GM06990 (cell line): ENCODE measurements at places on chromosomes 1 and 21.

DNA sequence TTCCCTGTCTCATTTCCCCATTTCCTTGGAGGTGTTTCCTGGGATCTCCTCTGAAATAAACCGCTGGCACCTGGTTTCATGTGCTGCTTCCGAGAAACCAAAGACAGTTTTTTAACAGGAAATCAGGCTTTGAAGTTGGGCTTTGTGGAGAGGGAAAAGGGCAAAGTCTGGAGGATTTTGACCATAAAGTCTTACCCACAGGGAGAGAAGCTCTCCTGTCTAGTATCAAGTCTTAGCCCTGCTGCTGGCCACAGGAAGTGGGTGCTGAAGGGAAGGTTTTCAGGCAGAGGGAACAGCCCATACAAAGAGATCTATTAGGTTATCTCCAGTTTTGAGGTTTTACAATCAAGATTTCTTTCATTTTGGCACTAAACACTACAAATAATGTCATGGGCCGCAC, 29.3 kb downstream of the SLC5A9 start:
- DNase-seq: no peak

GRCh38 chr1:35885961-35886558, 3.1 kb downstream of the AGO1 start:
- no peak for DNase-seq

GRCh38 chr1:114206392-114206791, 52.7 kb upstream of the SYT6 start:
- DNase-seq: no peak

GRCh38 chr1:243850202-243850451, at the start of gene AKT3:
Gene AKT3 (minus strand): TSS chr1:243850243. CDS start chr1:243843170, 7,073 bp downstream.
- no peak for DNase-seq

DNA sequence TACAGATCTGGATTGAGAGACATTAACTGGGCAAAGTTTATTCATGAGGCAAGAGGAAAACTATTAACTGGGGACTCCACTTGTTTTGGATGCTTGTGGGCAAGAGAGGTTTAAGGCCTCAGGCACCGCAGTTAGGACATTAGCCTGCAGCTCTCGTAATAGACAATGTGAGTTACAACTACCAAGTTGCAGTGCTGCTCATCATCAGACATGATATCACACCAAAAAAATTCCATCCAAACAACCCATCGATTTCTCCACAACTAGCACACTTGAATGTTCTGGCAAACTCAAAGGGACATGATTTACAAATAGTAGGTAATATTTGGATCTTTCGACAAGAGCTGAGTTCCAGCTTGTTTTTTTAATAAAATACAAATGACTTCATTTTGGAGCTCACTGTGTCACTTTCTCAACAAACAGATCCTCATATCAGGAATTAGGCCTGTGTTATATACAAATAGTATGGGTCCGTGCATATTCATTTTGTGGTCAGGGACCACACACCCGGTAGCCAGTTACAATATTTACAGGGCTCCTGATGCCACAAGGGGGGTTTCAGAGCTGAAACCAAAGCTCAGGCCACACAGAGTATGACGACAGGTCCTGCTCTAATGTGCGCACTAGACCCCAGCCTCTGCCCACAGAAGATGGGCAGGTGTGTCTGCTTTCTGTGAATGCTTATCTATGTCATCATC, 128.0 kb downstream of the TGFBR3 start:
- DNase-seq: no peak

GRCh38 chr1:153906396-153906795, 16.4 kb downstream of the GATAD2B start:
- no peak for DNase-seq

DNA sequence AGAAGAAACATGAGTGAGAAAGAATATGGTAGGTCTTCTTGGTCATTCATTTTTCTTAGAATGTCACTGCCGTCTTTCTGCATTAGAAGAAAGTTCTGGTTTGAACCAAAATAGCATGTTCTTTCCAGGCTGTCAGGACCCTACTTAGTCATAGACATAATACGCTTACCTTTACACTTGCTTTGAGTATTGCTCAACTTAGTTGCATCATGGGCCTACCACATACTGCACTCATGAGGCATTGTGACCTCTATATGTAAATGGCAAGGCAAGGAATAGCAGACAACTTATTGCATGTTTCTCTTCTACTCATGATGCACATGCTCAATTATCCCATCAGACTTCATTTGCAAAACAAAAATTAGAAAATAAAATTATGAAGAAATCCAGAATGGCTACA, 415.0 kb downstream of the HLX start:
- no peak for DNase-seq

DNA sequence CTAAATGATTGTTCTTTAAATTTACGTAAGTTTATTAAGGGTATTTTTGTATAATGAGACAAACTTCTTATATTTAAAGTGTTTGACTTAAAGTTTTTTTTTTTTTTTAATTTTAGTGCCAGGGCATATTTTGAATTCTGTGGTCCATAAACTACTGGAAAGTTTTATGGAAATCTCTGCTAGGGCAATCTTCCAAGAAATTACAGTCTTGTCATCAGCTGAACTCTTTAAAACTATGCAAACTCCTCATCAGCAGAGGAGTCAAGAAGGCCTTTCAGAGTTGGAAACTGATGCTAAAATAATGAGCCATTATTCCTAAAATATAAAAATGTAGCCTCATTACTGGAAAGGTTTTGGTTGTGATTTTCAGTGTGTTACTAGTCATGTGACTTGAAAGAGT, 1201.9 kb downstream of the BRINP3 start:
- no peak for DNase-seq

DNA sequence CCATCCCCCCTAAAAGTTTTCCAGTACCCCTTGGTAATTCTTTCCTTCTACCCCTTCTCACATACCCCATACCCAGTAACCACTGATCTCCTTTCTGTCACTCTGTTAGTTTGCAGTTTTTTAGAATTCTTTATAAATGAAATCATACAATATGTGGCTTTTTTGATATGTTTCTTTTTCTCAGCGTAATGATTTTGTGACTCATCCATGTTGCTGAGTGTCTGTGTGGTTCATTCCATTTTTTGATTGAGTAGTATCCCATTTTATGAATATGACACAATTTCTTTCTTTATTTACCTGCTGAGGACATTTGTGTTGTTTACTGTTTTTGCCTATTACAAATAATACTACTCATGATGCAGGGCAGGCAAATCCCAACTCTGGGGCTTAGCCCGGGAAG, 1605.3 kb downstream of the BRINP3 start:
- DNase-seq: no peak

GRCh38 chr1:183433703-183434102, 15.5 kb upstream of the NMNAT2 start:
- DNase-seq: no peak

GRCh38 chr1:80966266-80966665, 834.5 kb upstream of the ADGRL2 start:
- DNase-seq: no peak

DNA sequence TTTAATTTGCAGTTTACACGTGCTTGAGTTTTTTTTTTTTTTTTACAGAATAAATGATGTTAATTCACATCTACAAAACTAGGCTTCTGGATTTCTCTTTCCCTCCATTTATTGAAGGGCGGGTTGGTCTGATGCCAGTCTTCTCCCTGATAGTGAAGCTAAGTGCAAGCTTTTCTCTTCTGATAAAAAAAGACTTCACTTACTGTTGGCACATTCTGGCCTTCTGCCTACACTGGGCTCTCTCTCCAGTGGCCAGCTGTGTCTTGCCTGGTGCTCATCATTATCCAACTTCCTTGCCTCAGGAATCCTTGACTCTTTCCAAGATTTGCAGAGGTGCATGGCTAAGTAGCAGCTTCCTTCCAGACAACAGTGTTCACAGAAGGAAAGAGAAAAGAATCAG, 7.6 kb upstream of the RAP1A start:
- no peak for DNase-seq

- DNase-seq: no peak
Measured at GRCh38 chr1:228394571-228395394, 11.9 kb downstream of the TRIM11 start.

DNA sequence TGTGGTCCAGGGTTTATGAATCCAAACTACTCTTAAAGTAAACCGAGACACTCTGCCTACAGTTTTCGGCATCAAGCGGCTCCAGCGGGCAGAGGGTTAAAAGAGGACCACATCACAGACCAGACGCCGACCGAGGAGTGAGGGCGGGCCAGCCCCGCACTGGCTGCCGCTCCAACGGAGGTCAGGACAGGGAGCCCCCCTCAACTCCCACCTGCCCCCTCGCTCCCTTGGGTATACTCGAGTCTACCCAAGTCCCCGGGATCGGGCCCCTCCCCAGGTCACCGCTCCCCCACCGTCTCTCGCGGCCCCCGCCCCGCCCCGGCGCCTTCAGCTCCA, 312 bp downstream of the ARNT start:
- no peak for DNase-seq

GRCh38 chr1:106952776-106953175, 103.7 kb upstream of the PRMT6 start:
- DNase-seq: no peak

DNA sequence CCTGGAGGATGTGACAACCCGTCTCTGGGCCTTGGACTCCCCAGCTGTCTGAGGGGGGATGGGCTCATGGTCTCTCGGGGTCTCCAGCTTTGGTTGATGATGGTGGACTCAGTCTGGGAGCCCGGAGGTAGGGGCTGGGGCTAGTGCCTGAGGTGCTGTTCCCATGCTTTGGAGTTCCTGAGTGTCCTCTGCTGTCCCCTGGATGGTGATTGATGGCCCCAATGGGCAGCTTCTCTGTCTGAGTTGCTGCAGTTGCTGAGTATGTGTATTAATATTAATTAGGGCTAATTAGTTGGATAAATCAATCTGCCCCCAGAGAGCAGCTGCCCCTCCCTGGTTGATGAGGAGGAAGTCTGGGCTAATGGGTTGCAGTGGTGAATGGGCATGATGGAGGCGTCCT, 30.6 kb downstream of the FAAH start:
- no peak for DNase-seq

GRCh38 chr1:206486995-206487788, 16.9 kb downstream of the IKBKE start:
- no peak for DNase-seq

DNA sequence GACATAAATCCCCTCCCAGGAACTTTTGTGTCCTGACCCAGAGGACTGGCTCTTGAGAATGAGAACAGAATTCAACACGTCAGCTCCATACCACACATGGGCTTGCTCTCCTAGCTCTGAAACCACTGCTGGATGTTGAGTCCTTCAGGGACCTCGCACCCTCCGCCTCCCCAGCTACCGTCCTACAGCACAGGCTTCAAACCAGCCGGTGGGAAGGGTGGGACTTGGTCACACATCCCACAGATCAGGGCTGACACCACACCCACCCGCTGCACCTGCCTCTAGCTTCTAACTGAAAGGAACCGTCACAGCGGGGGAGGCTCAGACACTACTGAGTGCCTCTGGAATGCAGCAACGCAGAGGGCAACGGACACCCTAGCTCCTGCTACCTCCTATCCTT, 24.0 kb downstream of the MRAP start:
- DNase-seq: no peak

DNA sequence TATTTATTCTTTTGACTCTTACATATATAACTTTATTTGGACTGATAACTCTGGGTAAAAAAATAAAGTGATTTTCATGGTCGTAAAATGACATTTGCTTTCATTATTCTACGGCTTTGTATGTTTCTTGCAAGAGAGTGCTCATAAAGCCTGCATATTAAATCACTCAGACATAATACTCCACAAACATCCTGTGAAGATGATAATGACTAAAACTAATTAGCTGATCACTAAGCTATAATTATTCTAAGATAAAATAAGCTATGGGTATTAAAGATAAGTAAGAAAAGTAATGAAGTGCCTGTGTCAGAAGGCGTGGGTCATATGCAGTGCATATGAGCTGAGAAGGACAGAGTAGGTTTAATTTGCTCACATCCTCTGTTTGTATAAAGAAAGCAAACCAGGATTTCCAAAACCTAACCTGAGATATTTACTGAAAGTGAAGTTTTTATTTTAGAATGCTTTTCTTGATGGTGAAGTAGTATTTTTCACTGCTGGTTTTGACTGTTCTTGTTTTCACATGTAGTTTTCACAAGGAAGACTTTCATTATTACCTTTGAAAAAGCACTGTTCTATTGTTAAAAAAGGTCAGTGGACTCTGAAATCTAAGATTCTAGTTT, 278.8 kb downstream of the AMY1C start:
- DNase-seq: no peak
